NCI-H524 (cell line): ENCODE measurements at places on chromosomes 4 and X.
A peak's percentile ranks its signal among the peaks of the same experiment; 100 is the strongest.

GRCh38 chrX:924017-924416 lies 288.4 kb downstream of the CRLF2 start:
- no peak for DNase-seq

DNA sequence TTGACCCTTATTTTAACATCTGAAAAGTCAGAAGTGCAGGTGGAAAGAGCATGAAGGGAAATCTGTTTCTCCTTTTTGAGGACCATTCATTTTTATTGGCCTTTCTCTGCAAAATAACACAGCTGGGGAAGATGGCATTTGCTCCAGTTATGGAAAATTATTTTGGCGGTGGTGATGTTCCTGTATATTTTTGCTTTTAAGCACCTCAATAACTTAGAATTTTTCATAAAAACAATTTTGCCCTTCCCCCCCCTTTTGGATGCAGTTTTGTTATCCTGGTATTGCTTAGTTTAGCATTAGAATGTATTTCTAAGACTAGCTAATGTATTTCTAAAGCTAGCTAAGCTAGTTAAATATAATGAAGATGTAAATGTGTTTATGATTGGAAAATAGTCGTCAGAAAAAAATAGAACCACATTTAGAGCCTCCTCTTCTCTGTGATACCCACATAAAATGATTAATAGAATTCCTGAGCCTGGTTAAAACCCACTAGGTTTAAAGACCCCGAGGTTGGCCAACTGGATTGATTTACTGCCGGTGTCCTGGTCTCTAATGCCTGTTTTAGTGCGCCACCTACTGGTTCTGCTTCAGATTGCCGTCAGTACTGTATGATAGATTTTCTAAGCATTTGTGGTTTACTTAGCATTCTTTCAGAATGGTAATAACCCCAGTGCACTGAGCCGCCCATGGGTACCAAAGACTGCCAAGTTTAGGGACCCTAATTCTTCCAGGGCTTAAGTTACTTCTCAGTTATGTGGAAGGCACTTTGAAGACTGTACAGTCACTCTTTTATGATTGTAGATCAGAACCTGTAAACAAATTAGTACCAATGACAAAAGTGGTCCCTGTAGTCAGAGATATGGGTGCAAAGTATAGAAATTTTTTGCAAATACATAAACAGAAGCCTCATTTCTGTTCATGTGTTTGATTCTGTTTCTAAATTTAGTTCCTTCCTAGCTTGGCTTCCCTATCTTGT lies 11.4 kb downstream of the KLF3 start:
- DNase-seq: peak; percentile 76

GRCh38 chr4:3450643-3451042 lies 8.9 kb downstream of the HGFAC start:
- DNase-seq: no peak

DNA sequence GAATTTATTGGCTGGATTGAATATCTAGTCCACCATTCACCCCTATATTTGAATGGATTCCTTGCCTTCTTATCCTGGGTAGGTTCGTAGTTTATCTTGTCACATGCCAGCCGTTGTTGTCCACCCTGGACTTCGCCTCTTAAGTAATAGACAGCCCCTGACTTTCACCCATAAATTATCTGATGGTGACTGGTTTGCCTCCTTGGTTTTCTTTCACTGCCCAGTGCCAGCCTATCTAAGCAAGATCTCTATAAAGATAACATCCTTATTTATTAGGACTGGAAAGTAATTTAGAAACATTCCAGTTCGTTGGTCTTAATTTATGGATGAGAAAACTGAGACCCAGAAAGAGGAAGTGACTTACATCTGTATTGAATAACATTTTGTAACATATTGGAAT lies 410.3 kb downstream of the RPA4 start:
- no peak for DNase-seq

DNA sequence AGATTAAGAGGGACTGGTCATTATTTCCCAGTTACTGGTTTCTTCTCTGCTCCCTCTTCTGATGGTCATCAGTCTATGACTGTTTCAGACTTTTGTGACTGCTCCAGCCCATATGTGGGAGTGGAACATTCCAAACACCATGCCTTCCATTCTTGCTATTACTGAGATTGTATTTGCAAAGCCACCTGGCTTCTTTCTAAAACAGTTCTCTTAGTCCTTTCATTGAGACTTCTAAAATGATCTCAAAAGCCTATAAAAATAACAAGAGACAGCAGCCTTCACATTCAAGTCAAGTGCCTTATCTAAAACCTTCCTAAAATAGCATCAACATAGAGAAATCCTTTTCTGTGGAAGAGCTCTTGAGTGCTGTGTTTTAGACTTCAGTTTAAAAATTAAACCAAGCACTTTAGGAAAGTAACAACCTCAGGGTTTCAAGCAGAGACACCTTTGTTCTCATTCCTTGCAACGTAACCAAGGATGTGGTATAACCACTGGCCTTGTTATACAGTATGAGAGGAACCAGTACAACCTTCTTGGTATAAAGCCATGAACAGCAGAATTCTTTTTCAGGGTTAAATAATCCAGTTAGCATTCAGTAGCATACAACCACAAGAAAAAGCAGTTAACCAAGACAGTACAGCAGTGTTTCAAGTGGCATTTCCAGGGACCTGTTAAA lies 97.1 kb downstream of the NFKB1 start:
- DNase-seq: no peak

DNA sequence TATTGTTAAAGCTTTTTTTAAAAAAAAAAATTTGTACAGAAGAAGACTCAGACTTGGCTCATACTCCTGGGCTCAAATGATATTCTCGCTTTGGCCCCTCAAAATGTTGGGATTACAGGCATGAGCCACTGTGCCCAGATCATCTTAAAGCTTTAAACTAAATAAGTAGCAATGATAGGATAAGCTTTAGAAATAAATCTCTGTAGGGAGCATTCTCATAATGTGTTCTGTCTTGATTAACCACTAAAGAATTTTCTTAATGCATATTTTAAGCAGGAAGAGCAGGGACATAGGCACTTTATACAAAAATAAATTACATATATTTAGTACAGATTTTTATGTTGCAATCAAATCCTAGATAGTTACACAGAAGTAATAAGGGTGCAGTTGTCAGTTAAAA lies 667.2 kb downstream of the GRID2 start:
- DNase-seq: no peak
